Spleen (tissue), 13 donors: ENCODE measurements at places on chromosomes 16 and 17. TPM values are rescaled to one million over a fixed set of nuclear protein-coding genes. Genes with fewer than 3 reads are reported as not detected.

Gene PER1
- total RNA-seq: 70.1 TPM

GRCh38 chr16:31141489-31142108 is 6.1 kb upstream of the PRSS8 start:
- H3K36me3 ChIP-seq: no peaks in the 10 kb centered on the region
- peak overlapping the region; percentile 39 for H3K4me3 ChIP-seq
- DNase-seq: peak; percentile 87
- H3K4me1 ChIP-seq: peaks cover 18% of the 10 kb centered on the region

GRCh38 chr17:57422574-57423164 is 166.3 kb downstream of the MSI2 start:
- H3K27me3 ChIP-seq: no peaks in the 10 kb centered on the region
- H3K36me3 ChIP-seq: no peaks in the 10 kb centered on the region
- H3K4me1 ChIP-seq: peaks cover 13% of the 10 kb centered on the region
- no peak overlapping the region for H3K27ac ChIP-seq

DNA sequence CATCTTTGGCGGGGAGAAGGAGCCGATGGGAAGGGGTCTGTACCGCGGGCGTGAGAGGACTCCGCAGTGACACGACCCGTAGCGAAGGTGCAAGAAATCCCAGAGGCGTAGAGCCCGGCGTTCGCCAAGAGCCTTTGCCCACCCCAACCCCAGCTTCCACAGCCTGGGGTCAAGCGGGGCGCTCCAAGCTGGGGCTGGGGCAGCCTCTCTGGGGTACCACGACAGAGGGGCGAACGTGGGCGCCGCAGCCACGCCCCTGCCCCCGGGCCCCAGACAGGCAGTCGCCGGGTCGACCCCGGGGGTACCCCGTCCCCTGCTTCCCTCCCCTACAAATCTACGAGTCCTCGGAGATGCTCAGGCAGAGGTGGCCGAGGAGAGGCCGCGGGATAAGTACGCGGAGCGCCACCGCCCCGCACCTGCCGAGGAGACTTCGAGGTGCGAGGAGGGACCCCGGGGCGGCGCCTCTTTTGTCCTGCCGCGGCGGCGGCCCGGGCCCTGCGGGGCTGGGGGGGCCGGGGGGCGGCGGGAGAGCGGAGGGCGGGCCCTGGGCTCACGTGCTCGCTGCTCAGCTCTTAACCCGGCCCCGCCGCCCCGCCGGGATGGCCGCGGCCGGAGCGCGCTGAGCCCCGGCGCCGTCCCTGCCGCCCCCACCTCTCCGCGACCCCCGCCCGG is at the start of gene ADAM11:
TSS of gene ADAM11 (plus strand) at position 575 of the 672 bp plus-strand sequence. CDS start 212 bp downstream, outside the sequence.
- H3K4me1 ChIP-seq: peaks cover 15% of the 10 kb centered on the region
- no peaks in the 10 kb centered on the region for H3K36me3 ChIP-seq
- no peak for DNase-seq
- peak within 1 kb of the TSS; percentile 27 for H3K4me3 ChIP-seq

Gene DUSP14
- total RNA-seq: 16.3 TPM

- H3K27ac ChIP-seq: no peak overlapping the region
- no peaks in the 10 kb centered on the region for H3K36me3 ChIP-seq
- no peak overlapping the region for H3K4me3 ChIP-seq
- no peaks in the 10 kb centered on the region for H3K4me1 ChIP-seq
- no peaks in the 10 kb centered on the region for H3K27me3 ChIP-seq
Observed at GRCh38 chr16:57788252-57788841, 13.9 kb downstream of the KIFC3 start.

DNA sequence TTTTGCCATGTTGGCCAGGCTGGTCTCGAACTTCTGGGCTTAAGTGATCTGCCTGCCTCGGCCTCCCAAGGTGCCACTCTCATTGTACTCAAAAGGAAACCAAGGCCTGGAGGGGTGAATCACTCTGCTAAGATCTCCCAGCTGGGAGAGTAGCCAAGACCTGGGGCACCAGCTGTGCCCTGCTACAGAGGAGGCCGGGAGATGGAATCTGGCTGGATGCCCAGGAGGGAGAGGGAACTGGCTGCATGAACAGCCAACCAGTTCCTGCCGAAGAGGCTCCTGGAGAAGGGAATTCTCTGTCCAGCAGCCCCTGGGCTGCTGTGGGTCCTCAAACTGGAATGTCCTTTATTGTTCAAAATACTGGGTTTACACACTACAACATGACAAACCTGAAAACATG is 238.7 kb upstream of the CIBAR2 start:
- H3K4me3 ChIP-seq: no peak overlapping the region
- DNase-seq: no peak
- H3K27me3 ChIP-seq: no peaks in the 10 kb centered on the region
- H3K36me3 ChIP-seq: no peaks in the 10 kb centered on the region

GRCh38 chr16:30585022-30585399 is 486 bp downstream of the ZNF785 start:
- H3K4me3 ChIP-seq: peak overlapping the region; percentile 82
- peak overlapping the region; percentile 93 for H3K27ac ChIP-seq
- no peaks in the 10 kb centered on the region for H3K27me3 ChIP-seq
- H3K36me3 ChIP-seq: peaks cover 28% of the 10 kb centered on the region

DNA sequence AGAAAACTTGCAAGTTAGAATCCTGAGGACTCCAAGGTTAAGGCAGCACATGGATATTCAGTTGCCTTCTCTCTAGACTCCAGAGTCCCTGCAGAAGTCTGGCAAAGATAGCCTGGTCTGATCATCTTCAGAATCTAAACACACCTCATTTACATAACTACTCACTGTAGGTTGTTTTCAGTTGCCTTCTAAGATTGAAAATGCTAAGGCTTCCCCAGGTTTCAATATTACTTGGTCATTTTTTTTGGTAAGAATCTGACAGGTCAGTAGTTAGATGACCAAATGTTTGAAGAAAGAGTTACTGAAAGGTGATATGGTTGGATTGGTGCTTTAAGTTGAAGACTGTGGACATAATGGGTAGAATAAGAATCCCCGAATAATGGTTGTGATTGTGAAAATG is 205.4 kb upstream of the KCNJ16 start:
- H3K27me3 ChIP-seq: no peaks in the 10 kb centered on the region
- H3K4me1 ChIP-seq: no peaks in the 10 kb centered on the region
- H3K4me3 ChIP-seq: no peak overlapping the region
- H3K36me3 ChIP-seq: no peaks in the 10 kb centered on the region
- no peak overlapping the region for H3K27ac ChIP-seq
